ENCODE measurements at places on chromosomes 12 and 14.
A peak's percentile ranks its signal among the peaks of the same experiment; 100 is the strongest.

DNA sequence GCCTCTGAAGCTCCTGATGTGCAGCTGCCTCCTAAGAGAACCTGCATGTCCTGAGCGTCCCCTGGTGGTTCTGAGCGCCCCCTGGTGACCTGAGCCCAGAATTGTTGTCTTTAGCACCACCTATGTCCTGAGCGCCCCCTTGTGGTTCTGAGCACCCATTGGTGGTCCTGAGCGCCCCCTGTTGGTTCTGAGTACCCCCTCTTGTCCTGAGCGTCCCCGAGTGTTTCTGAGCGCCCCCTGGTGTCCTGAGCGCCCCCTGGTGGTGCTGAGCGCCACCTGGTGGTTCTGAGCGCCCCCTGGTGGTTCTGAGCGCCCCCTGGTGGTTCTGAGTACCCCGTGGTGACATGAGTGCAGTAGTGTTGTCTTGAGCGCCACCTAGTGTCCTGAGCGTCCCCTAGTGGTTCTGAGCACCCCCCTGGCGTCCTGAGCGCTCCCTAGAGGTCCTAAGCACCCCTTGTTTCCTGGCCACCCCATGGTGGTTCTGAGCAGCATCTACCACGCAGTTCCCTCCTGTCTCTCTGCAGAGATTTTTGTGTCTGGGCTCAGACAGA, 782.5 kb downstream of the TMEM121 start:
- DNase-seq, result peak; percentile 33

DNA sequence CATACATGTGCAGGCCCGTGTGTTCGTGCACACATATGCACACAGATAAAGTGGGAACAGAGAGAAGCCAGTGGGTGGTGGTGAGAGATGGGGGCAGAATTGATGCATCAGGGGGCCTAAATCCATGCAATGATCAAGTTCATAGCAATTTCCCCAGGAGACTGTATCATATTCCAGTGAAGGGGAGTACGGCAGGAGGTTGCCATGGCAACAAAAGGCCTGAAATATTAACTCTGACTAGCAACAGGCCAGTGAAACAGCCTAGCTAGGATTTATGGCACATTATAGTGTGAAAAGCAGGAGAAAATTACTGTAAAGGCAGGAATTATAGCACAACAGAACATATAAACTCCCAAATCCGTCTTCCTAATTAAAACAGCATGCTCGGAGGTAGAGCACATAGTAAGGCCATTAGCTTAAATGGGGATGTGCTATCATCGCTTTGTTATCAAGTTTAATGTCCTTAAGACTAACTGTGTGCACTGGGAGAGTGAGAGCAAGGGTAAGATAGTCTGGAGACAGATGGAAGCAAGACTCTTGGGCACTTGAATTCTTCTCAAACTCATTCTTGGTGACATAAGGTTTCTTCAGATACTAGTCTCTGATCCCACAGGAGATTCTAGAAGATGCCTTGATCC, 806.3 kb downstream of the DIO2 start:
- DNase-seq, result no peak

DNA sequence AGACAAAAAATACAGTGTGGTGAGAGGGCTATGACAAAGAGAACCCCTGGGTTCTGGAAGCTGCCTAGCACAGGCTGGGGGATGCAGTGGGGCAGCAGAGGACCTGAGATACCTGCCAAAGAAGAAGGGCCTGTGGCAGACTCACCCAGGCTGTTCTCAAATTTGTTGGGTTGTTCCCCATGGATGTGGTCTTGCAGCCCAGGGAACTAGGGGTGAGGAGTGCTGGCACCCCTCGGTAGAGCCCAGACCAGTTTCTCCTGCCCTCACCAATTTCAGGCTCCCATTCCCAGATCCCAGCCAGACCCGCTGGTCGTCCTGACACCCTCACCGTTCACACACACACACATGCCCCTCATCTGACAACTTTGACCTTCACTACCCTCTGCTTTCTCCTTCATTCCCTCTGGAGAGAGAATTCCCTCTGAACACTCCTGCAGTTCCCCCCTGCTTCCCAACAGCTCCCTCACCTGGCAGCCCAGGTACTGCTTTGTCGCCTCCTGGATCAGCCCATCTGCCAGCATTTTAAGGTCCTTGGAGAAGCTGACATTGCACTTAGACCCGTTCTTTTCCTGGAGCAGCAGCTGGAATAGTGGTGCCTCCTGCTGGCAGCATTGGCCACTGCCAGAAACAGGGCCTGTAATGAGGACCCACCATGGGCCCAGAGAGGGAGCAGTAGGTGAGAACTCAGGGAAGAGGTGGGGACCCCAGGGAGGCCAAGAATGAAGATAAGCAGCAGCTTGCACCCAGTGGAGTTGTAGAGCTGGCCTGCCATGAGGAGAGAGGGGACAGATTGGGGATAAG, 5.9 kb upstream of the GDF11 start:
- DNase-seq, result peak; percentile 88

DNA sequence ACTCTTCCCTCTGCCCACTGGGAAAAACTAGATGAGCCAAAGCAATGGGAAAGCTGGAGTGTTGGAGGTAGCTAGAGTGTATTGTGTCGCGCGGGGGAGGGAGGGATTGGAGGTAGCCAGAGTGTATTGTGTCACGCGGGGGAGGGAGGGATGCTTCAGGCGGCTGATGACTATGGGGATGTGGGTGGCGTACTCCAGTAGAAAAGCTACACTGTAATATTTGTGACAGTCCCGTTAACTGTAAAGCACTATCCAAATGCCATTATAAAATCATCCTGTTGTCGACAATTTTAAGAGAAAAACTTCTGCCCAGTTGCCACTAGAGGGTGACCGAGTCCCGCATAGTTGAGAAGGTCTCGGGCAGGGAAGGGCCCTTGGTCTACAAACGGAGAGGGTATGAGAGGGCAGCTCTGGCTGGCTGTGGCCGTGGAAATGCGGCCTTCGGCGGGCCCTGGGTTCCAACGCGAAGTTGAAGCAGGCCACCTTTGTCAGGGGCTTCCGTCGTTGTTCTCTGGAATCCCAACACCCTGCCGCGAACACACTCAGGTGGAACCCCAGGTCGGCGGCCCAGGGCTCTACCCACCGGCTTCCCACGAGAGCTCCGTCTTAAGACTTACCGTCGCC, 15.1 kb upstream of the PLEK2 start:
- DNase-seq, result peak; percentile 63

- no peak for DNase-seq
These were observed 160.9 kb downstream of the OTOGL start for GRCh38 chr12:80260269-80260668.

DNA sequence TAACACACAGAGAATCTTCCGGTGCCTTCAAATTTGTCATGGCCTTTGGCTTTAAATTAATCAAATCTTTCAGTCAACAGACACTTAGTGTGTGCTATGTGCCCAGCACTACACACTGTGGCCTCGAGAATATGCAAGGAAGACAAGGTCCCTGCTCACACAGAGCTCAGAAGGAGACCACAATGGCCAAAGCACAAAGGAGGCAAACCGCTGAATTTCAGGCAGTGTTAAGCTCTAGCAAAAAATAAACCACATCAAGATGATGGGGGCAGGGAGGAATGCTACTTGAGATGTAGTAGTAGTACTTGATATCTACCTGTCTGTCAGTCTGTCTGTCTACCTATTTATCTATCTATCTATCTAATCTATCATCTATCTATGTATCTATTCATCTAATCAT, 227.9 kb downstream of the TMEM132D start:
- no peak for DNase-seq

DNA sequence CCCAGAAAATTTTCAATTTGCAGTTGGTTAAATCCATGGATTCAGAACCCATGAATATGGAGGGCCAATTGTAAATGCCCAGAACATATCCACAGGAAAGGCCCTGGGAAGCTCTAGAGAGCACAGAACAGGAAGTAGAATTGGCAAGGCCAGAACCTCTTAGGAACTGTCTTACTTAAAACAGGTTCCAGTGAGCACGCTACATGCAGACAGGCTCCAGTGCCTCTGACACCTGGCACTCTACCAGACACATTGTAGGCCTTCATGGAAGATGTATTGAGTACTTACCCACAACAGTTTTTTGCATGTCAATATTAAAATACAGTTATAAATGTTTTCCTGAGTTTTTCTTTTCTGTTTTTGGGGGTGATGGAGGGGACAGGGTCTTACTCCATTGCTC, 188.2 kb upstream of the FRMD6 start:
- DNase-seq, result no peak

DNA sequence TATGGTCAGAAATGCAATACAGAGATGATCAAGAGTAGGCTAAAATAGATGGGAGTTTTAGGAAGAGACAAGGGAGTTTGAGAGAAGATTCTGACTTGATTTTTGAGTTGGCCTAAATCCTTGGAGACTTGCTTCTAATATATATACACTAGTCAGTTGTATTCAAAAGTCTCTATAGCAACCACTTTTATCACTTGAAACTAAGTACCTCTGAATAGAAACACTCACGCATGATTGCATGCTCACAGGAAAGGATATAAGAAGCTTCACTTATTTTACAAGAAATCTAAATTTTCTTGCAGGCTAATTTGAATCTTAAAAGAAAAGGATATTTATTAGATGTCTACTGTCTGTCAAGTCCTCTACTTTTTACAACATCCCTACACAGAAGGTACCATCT, 316.8 kb downstream of the SNAPC1 start:
- DNase-seq, result no peak

DNA sequence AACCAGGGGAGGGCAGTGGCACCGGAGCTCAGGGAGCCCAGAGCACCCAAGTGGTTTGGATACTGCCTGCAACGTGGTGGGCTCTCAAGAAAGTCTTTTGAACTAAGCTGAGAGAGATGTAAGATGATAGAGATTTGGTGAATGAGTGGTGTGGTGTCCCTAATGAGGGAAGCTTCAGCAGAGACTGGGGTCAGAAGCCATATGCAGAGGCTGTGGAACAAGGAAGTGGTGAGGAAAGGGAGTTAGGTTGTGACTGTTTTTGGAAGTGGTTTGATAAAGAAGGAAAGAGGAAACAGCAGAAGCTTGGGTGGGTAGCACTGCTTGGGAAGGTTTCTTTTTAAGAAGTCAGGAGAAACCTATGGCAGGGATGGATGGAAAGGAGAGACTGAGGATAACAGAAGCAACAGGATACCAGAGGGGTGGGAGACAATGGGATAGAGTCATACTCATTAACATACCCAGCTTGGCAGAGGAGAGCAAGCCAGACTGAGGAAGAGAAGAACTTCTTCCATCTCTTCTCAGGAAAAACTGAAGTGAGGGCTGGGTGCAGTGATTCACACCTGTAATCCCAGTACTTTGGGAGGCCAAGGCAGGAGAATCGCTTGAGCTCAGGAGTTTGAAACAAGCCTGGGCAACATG, 24.1 kb downstream of the SLC4A8 start:
- DNase-seq, result no peak

GRCh38 chr14:64938972-64939816, 3.4 kb downstream of the GPX2 start:
- no peak for DNase-seq

DNA sequence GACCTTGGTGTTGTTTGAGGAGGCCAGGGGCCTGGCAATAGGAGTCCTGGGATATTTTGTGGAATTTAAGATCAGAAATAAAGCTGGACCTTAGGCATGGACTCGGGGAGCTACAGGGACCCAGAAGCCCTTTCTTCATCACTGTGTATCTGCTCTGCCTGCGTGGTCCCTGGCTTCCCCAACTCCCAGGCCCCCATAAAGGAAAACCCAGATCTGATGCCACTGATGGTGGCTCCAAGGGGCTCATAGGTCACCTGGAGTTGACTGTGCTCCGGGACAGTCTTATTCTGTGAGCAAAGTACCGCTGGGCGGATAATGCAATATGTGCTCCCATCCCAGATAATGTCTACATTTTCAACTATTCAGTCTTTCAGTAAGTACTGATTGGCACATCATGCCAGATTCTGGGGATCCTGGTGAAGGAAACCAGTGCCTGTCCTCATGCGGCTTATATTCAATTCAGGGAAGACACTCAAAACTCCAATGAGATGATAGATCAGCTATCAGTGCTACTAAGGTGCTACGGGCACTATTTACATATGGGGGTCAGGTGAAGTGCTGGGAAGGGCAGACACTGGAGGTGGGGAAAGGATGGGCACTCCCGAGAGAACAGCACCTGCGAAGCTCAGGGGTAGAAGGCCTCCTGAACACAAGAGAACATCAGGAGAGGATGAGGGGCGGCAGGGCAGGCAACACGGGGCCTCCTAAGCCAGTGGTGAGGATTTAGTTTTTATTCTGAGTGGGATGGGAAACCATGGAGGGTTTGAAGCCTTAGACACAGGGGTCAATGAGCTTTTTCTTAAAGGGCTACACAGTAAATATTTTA, 5.5 kb upstream of the SELPLG start:
- DNase-seq, result no peak

DNA sequence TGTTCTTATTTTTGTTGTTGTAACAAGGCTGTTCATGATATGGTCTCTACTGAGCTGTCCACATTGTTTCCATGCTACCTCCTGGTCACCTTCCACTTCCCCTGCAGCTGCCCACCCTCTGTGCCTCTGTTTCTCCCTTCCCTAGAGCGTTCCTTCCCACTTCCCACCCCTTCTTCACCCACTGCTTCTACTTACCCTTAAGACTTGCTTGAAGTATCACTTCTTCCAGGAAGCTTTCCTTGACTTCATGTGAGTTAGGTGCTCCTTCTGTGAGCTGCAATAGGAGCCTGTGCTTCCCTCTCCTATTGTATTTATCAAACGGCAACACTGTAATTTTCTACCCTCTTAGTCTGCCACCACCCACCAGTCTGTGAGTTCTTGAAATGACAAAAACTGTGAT, 286.8 kb upstream of the AMIGO2 start:
- DNase-seq, result no peak

GRCh38 chr12:45377815-45378214, 161.9 kb downstream of the ANO6 start:
- DNase-seq, result no peak

GRCh38 chr12:81610955-81611889, 147.9 kb downstream of the PPFIA2 start:
- DNase-seq, result peak; percentile 29

- no peak for DNase-seq
These were observed 565 bp downstream of the CEP83 start for GRCh38 chr12:94458877-94459727.

GRCh38 chr12:100717733-100718067, 76.9 kb upstream of the ANO4 start:
- DNase-seq, result no peak

DNA sequence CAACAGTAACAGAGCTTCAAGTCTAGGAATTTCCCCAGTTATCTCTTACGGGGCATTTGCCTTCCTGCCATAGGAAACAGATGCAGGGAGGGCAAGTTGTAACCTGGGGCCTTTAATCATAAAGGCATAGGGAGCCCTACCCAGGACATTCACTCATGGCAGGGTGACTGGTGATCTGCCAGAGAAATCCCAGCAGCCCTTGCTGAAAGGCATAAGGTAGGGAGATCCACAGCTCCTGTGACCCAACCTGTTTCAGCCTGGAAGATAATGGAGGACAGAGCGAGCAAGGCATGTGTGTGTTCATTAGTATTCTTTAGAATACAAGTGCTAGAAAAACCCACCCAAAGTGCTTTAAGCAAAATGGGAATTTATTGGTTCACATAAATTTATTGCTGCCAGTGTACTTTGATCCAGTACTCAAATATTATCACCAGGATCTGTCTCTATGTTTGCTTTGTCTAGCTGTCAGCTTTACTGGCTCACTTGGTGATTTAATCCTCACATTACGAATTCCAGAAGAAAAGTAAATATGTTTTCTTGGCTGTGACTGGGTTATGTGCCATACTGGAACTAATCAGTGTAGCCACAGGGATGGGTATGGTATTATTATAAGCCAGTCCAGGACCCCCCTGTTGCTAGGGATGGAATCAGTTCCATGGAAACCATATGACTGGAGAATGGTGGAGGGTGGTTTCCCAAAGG, 21.1 kb upstream of the AKAP6 start:
- no peak for DNase-seq

- DNase-seq, result no peak
These were observed 759.6 kb upstream of the TMEM132C start for GRCh38 chr12:127507341-127507740.

GRCh38 chr12:92539110-92539749, 163.6 kb upstream of the PLEKHG7 start:
- DNase-seq, result no peak

- no peak for DNase-seq
These were observed 41.3 kb downstream of the DLK1 start for GRCh38 chr14:100767788-100768536.

All from upper lobe of left lung (tissue), 6 donors.